GM10248 (cell line): ENCODE measurements at places on chromosomes 11 and 22.

DNA sequence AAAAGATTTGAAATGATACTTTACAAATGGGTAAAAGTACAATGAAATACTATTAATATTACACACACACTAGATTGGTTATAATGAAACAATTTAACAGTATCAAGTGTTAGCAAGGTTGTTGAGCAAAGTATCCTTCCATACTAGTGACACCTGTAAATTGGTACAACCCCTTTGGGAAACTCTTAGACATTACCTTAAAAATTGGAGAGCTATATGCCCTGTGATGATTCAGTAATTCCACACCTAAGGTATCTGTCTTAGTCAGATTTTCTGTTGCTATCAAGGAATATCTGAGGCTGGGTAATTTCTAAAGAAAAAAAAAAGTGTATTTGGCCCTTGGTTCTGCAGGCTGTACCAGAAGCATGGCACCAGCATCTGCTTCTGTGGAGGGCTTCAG lies 7.4 kb upstream of the GDPD4 start:
- DNase-seq, result no peak

- DNase-seq, result no peak
Observed at GRCh38 chr11:74720596-74721478, 10.4 kb downstream of the CHRDL2 start.

DNA sequence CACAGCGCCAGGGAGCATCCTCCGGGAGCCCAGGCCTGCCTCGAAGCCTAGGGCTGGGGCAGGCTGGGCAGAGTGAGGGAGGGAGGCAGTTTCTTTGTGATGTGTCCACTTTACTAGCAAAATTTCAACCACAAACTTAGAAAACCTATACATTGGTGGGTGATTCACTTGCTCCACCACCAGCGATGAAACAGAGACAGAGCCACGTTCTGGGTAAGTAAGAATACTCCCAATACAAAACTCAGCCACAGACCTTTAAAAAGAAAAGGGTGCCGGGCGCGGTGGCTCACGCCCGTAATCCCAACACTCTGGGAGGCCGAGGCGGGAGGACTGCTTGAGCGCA lies 22.3 kb downstream of the CDKN1C start:
- no peak for DNase-seq

DNA sequence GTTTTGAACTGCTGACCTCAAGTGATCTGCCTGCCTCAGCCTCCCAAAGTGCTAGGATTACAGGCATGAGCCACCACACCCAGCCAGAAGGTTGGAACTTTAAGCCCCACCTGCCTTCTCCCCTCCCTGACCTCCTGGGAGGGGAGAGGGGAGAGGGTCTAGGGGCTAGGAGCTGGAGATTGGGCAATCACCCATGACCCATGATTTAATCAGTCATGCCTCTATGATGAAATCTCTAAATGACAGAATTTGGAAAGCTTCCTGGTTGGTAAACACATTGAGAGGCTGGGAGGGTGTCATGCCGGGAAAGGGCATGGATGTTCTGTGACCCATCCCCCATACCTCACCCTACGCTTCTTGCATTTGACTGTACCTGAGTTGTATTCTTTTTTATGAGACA lies 17.1 kb upstream of the TFIP11 start:
- no peak for DNase-seq

DNA sequence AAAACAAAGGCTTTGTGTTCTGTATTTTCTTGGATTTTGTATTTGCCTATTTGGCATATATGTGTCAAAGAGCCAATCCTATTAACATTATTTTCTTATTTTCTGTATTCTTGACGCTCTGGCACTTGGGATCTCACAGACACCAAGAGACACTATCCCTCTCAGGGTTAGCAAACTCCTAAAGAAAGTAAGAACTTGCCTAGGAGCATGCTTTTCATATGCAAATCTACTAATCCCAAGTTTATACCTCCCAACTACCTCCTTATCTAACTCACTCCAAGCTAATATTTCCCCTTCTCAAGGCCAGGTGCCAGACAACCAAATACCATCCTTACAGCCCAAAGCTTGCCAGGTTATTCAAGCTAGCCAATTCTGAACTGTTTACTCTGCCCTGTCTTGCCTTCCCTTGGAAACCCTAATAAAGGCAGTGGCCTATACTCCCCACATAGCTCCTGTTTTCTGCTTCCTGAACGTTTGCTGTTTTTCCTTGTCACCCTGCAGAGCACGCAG lies 455.4 kb upstream of the ANO3 start:
- no peak for DNase-seq

DNA sequence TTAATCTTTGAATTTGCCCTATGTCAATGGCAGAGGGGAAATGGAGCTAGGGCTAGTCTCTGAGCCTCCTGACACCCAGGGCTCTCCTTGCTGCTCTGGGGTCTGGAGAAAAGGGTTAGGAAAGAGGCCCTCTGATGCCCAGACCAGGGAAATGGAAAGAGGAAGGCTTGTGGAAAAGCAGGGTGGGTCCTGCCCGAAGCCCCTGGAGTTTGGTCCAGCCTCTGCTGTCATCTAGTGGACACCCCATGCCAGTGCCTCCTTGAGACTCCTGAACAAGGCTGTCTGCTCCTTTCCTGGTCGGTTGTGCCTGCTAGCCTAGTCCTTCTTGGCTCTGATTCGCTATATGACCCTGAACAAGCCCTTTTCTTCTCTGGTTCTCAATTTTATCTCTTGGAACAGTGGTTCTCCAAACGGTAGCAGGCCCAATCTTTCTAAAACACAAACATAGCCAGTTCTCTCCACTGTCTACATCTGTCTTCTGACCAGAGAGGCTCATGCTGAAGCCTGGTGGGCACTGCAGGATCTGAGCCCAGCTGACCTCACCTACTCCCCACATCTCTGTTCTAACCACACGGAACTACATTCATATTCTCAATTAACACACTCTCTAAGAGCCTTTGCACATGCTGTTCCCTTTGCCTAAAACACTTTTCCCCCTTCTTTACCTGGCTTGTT lies 8.8 kb upstream of the PLA2G3 start:
- peak; percentile 71 for DNase-seq

DNA sequence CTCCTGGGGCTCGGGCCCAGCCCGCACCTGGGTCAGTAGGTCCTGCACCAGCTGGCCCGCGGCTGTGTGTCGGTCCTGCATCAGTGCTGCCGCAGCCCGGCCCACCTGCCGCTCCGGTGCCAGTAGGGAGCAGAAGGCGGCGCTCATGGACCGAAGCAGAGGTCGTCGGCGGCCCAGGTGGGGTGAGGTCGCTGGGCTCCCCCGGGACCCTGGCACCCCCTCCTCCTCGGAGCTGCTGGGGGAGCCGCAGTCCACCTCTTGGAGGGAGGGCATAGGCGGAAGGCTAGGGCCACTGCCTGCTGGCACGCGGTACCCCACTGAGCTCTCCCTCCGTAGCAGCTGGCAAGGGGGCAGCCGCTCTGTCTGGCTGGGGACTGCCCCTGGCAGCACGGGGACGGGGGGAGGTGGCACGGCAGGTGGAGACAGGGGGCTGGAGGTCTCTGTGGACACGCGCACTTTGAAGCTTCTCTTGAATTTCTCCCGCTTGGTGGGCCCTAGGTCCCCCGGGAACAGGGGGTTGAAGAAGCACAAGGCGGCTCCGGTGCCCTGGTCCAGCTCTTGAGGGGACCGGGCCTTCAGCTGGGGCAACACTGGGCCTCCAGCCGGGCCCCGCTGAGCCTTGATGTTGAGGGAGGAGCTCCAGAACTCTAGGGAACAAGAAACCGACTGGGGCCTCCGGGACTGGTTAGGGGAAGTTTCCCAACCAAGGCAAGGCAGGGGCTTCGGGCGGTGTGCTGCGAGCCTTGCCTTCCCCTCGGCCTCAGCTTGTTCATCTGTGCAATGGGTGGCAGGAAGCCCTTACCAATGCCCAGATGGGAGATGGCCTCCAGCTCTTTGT lies 1.4 kb downstream of the RIN1 start:
- DNase-seq, result no peak

- DNase-seq, result no peak
Observed at GRCh38 chr22:36164621-36165020, 4.1 kb upstream of the APOL3 start.

- no peak for DNase-seq
Observed at GRCh38 chr11:74602637-74603556, 10.5 kb downstream of the POLD3 start.

GRCh38 chr11:33775832-33776470 lies 1.6 kb upstream of the FBXO3 start:
- DNase-seq, result peak; percentile 26

GRCh38 chr22:45163099-45163450 lies 650 bp upstream of the NUP50 start:
- peak; percentile 37 for DNase-seq

- peak; percentile 68 for DNase-seq
Observed at GRCh38 chr11:72482211-72482812, 48.0 kb upstream of the CLPB start.

- peak; percentile 25 for DNase-seq
Observed at GRCh38 chr11:130827451-130828377, 88.6 kb downstream of the SNX19 start.

GRCh38 chr11:120132645-120133185 lies 5.2 kb downstream of the TRIM29 start:
- no peak for DNase-seq

DNA sequence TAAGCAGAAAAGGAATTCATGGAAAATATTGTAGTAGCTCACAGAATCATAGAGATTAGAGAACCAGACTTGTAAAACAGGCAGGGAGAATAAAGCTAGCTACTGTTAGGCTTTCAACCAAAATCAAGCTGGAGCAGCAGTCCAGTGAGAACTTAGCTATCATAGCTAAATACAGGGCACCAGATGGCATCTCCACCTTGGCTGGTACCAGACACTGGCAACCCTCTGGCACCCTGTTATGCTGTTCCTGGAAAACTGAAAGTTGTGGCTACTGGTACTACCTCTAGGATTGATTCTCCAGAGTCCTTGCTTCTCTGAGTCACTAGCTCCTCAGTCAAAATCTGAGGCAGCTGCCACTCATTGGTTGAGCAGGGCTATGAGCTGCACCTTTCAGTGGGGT lies 6.0 kb upstream of the DRD2 start:
- no peak for DNase-seq

- DNase-seq, result no peak
Observed at GRCh38 chr11:28460348-28460747, 352.2 kb downstream of the METTL15 start.

GRCh38 chr11:75302371-75302770 lies 49.1 kb downstream of the ARRB1 start:
- no peak for DNase-seq

DNA sequence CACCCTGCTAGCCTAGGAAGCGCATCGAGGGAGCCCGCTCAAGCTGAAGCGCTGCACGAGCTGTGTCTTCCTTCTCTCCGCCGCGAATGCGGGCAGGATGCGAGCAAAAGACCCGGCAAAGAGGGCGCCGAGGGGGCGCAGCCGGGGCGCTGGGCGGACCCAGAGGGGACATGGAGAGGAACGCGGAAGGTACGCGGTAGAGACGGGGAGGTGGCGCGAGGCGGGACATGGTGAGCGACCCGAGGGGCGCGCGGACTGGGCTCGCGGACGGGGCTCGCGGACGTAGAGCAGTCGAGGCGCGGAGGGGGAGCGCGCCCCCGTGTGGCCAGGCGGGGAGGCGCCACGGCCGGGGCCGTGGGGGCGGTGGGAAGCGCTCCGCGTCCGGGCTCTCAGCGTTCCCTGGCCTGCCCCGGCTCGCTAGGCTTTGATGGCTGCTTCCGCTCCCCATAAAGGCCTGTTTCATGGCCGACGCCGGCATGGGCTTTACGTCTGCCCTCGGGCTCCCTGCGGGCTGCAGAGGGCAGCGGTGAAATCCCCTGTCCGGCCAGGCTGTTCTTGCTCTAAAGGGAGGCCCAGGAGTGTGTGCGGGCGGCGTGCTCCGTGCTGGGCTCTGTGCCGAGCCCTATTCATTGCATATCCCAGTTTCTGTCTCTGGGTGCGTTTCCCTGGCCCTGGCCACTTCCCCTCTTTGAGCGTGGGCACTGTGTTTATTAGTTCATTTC lies 31.2 kb upstream of the TRIM29 start:
- DNase-seq, result peak; percentile 83

- peak; percentile 85 for DNase-seq
Observed at GRCh38 chr22:50529897-50530579, at the start of gene TYMP. TSS of gene TYMP (minus strand) at chr22:50530012. CDS start at chr22:50529709, 303 bp downstream.

- DNase-seq, result no peak
Observed at GRCh38 chr11:107816028-107816427, 42.6 kb downstream of the SLC35F2 start.

GRCh38 chr11:91763331-91763730 lies 461.3 kb upstream of the FAT3 start:
- DNase-seq, result no peak

DNA sequence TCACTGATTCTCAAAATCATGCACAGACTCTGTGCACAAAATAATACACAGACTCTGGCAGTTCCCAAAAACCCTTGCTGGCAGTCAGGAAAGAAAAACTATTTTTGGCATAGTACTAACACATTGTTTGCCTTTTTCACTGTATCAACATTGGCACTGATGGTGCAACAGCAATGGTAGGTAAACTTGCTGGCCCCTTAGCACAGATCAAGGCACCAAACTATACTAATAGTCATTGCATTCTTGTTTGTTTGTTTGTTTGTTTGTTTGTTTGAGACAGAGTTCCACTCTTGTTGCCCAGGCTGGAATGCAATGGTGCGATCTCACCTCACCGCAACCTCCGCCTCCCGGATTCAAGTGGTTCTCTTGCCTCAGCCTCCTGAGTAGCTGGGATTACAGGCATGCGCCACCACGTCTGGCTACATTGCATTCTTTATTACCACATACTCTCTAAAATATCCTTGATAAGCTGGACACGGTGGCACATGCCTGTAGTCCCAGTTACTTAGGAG lies 81.0 kb upstream of the SLC6A5 start:
- DNase-seq, result no peak

GRCh38 chr11:61745781-61746441 lies 6.5 kb upstream of the MYRF start:
- no peak for DNase-seq

GRCh38 chr11:4093519-4094347 lies 866 bp upstream of the RRM1 start:
- DNase-seq, result no peak

- no peak for DNase-seq
Observed at GRCh38 chr22:30210235-30210909, 36.2 kb downstream of the LIF start.

GRCh38 chr11:85946221-85946620 lies 91.0 kb downstream of the CCDC83 start:
- no peak for DNase-seq

DNA sequence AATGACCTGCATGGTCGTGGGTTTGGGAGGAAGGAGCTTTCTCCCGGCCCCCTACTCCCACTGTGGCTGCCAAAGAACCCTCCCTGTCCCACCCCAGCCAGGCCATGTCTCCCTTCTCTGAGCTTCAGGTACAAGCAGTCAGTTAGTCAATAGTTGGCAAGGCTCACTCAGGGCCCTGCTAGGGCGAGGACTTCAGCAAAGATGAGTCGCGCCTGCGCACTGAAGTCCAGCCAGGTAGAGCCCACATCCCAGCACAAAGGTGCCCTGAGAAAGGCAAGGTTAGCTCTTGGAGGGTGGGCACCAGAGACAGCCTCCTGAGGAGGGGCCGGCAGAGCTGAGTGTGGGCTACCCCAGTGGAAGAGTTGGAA lies 11.1 kb downstream of the C11orf86 start:
- DNase-seq, result no peak

- DNase-seq, result no peak
Observed at GRCh38 chr22:35705141-35705540, 12.5 kb upstream of the APOL5 start.
